ENCODE measurements at places on chromosomes 7 and 10.

DNA sequence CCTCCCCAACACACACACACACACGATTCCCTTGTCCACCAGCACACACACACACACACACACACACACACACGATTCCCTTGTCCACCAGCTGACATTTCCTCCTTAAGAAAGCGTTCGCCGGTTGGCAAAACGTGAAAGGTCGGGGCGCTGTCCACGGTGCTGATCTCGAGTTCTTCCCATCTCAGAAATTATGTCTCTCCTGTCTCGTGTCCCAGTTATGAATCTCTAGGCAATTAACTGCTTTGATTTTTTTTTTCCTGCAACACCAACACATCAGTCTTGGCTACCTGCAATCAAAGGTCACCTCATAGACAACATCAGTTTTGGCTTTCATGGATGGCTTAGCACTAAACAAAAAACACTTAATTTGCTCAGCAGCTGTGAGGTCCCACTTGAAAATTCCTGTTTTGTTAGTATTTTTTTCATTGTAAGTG is 1.9 kb downstream of the INA start:
- peaks cover 89% of the 10 kb centered on the region for H3K27me3 ChIP-seq
- peaks cover 8% of the 10 kb centered on the region for H3K4me1 ChIP-seq
- no peak overlapping the region for H3K27ac ChIP-seq

DNA sequence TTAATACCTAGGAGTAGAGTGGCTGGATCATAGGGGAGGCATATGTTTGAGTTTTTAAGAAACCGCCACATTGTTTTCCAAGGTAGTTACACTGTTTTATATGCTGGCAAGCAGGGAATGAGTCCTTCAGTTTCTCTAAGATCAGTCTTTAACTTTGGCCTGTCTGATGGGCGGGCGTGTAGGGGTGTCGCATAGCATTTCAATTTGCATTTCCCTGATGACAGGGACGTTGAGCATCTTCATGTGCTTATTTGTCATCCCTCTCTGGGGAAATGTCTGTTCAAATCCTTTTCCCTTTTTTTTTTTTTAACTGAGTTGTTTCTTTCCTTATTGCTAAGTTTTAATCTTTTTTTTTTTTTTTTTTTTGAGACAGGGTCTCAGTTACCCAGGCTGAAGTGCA is 9.8 kb downstream of the MTG1 start:
- peaks cover 98% of the 10 kb centered on the region for H3K36me3 ChIP-seq
- no peaks in the 10 kb centered on the region for H3K4me1 ChIP-seq
- no peaks in the 10 kb centered on the region for H3K27me3 ChIP-seq
- DNase-seq: no peak
- no peak overlapping the region for H3K4me3 ChIP-seq
- H3K27ac ChIP-seq: no peak overlapping the region

- H3K36me3 ChIP-seq: no peaks in the 10 kb centered on the region
- no peaks in the 10 kb centered on the region for H3K4me1 ChIP-seq
- H3K27me3 ChIP-seq: no peaks in the 10 kb centered on the region
- no peak overlapping the region for H3K27ac ChIP-seq
- H3K4me3 ChIP-seq: no peak overlapping the region
Measured at GRCh38 chr10:7507887-7508726, 97.3 kb upstream of the SFMBT2 start.

DNA sequence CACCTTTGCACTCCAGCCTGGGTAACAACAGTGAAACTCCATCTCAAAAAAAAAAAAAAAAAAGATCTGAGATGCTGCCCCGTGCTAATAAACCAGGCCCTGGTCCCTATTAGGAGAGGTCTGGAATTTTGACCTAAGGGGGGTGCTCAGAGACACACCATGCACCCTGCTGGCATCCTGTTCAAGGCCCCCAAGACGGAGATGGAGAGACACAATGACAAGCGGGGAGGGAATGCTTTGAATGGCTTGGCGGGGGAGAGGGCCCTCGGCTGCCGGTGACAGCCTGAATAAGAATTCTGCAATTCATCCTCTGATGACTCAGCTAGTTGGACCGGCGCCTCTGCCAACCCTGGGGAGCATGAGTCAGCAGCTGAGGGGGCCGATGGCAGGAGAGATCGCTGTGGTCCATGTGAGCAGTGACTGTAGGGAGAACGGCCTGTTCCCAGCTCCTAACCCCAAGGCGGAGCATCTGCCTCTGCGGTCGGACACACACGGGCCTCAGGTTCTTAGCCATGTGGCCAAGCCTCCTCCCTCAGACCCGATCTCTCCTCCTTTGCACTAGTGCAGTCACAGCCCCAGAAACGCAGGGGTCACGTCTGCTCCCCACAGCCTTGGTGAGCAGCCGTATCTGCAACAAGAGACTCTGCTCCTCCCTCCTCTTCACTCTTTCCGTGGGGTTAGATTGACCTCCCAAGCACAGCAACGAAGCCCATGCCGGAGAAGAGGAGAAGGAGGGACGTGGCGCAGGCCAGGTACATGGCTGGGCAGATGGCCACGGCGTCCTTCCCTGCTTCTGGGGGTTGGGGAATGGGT is 14.9 kb downstream of the TRIM56 start:
- H3K27ac ChIP-seq: peak overlapping the region; percentile 78
- H3K4me1 ChIP-seq: no peaks in the 10 kb centered on the region
- peak; percentile 90 for DNase-seq
- no peak overlapping the region for H3K4me3 ChIP-seq
- H3K36me3 ChIP-seq: no peaks in the 10 kb centered on the region
- no peaks in the 10 kb centered on the region for H3K27me3 ChIP-seq

DNA sequence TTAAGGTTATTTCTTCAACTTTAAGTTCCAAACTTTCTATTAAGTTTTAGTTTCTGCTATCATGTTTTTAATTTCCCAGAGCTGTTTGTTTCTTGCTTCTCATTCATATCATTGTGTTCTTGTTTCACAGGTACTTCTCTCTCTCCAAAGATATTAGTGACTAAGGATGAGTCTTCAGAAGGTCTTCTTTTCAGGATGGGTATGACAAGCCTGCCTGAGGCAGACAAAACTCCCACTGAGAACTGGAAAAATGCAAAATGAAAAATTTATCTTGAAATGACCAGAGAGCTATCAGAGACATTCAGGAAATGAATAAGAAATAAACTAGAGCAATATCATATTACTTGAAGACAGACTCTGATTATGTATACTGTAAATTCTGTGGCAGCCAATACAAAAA is 110.8 kb upstream of the EGFR start:
- H3K4me1 ChIP-seq: no peaks in the 10 kb centered on the region
- no peaks in the 10 kb centered on the region for H3K36me3 ChIP-seq
- no peaks in the 10 kb centered on the region for H3K27me3 ChIP-seq
- no peak for DNase-seq
- H3K4me3 ChIP-seq: no peak overlapping the region
- H3K27ac ChIP-seq: no peak overlapping the region

- no peak overlapping the region for H3K27ac ChIP-seq
- no peak overlapping the region for H3K4me3 ChIP-seq
- DNase-seq: no peak
- peaks cover 6% of the 10 kb centered on the region for H3K36me3 ChIP-seq
- no peaks in the 10 kb centered on the region for H3K27me3 ChIP-seq
- no peaks in the 10 kb centered on the region for H3K4me1 ChIP-seq
Measured at GRCh38 chr10:102457591-102458150, 6.3 kb upstream of the C10orf95 start.

DNA sequence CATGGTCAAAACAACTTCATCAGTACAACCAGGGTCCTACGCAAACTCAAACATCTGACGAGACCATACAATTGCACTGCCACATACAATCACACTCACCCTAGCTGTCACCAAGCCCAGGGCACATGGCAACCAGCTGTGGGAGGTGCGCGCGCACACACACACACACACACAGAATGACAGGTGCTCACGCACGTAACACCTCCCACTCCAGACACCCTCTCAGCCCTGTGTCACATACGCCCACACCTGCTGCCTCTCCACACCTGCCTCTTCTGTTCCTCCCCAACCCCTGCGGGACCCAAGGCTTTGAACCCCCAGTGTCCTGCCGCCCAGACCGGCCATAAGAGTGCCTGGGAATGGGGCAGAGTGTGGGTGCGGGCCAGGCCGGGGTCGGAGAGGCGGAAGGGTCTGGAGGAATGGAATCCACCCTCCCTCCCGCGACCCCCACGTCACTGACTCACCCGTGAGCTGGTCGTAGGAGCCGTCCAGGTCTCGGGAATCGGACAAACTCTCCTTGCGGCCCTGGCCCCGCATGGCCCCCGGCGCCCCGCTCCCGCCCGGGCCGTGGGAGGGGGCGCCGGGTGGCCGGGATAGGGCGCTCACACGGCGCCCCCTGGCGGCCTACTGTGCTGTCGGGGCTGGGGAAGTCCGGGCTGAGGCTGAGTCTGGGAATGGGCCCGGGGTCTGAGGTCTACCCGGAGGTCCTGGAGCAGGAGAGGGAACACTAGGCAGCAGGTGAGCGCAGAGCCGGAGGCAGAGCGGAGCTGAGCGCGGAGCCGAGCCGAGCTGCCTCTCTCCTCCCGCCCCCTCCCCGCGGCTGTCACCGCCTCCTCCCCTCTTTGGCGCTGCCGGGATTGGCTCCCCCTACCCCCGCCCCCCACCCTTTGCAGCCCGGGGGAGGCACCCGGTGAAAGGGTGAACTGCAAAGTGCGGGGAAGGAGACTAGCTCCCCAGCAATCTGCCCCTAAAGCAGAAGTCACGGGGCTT is at the start of gene KCNIP2:
KCNIP2 (minus strand) TSS at position 769 of the 990 bp plus-strand sequence; CDS start at position 537, 232 bp downstream.
- peak; percentile 48 for DNase-seq
- H3K36me3 ChIP-seq: peaks cover 27% of the 10 kb centered on the region
- H3K27me3 ChIP-seq: no peaks in the 10 kb centered on the region
- peak within 1 kb of the TSS; percentile 32 for H3K4me3 ChIP-seq

- H3K27me3 ChIP-seq: peaks cover 31% of the 10 kb centered on the region
- DNase-seq: no peak
- H3K36me3 ChIP-seq: no peaks in the 10 kb centered on the region
- no peak overlapping the region for H3K27ac ChIP-seq
Measured at GRCh38 chr10:101189461-101190401, 39.5 kb downstream of the LBX1 start.
